Activated CD8-positive, alpha-beta T cell treated with anti-CD3 and anti-CD28 coated beads for 36 hours (primary cell): ENCODE measurements at places on chromosomes 4 and X. TPM values are rescaled to one million over a fixed set of nuclear protein-coding genes. Genes with fewer than 3 reads are reported as not detected.

DNA sequence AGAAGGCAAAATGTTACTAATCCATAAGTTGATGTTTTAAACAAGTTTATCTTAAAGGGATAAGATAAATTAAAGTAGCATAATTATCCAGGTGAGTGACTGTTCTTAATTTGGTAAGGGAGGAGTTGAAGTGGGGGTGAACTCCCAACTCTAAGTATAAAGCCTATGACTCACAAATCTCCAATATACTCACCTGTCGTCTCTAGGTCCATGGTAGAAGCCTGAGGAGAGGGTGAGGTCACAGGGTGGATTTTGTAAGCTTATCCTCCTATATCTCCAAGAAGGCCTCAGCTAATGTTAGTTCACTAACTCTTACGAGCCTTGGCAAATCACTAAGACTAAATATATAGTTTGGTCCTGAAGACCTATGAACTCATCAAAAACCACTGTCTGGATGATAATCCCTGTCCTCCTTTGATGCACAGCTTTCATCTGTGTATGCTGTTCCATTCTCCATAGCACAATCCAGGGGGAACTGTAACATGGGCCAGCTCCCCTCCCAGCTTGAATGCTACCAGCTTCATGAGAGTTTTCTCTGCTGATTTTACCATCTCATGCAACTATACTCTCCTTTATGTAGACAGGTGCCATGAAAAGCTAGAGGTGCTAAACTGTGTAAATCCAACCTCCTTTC, 158.7 kb downstream of the BTC start:
- DNase-seq, result no peak
- H3K4me3 ChIP-seq, result no peak overlapping the region
- peaks cover 13% of the 10 kb centered on the region for H3K27me3 ChIP-seq
- no peaks in the 10 kb centered on the region for H3K36me3 ChIP-seq
- H3K27ac ChIP-seq, result no peak overlapping the region
- H3K4me1 ChIP-seq, result peaks cover 13% of the 10 kb centered on the region

DNA sequence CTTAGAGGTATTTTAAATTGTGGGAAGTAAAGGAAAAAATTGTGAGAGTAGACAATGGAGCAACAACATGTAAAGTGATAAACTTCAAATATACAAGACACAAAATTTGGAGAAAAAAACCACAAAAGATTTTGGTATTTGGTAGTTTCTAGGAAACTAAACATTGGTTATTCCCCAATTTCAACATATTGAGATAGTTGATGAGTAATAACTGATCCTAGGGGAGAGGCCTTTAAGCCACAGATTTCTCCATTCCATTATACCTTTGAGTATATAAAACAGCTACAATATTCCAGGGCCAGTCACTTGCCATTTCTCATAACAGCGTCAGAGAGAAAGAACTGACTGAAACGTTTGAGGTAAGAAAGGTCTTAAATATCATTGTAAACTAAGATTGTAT, at the start of gene FDCSP:
FDCSP (plus strand) TSS at position 301 of the 400 bp plus-strand sequence. CDS start 5,071 bp downstream, outside the sequence.
- no peak within 1 kb of the TSS for H3K4me3 ChIP-seq
- H3K27me3 ChIP-seq, result no peaks in the 10 kb centered on the region
- no peaks in the 10 kb centered on the region for H3K4me1 ChIP-seq
- no peak for DNase-seq
- H3K27ac ChIP-seq, result no peak within 1 kb of the TSS
- H3K36me3 ChIP-seq, result no peaks in the 10 kb centered on the region

Gene CT45A2
- total RNA-seq, result not detected

- peaks cover 6% of the 10 kb centered on the region for H3K27me3 ChIP-seq
- no peak overlapping the region for H3K27ac ChIP-seq
- DNase-seq, result peak; percentile 58
Observed at GRCh38 chr4:121656269-121656641, 40.5 kb downstream of the ANXA5 start.

Gene USP38
- total RNA-seq, result 18.5 TPM

Gene CCDC110
- total RNA-seq, result 0.45 TPM

GRCh38 chr4:111040904-111041303, 418.0 kb upstream of the PITX2 start:
- H3K4me1 ChIP-seq, result no peaks in the 10 kb centered on the region
- H3K27ac ChIP-seq, result no peak overlapping the region
- no peak for DNase-seq
- H3K27me3 ChIP-seq, result no peaks in the 10 kb centered on the region
- no peak overlapping the region for H3K4me3 ChIP-seq

Gene TKTL1
- total RNA-seq, result 1.0 TPM

- H3K4me3 ChIP-seq, result no peak overlapping the region
- H3K36me3 ChIP-seq, result peaks cover 2% of the 10 kb centered on the region
- no peak overlapping the region for H3K27ac ChIP-seq
- H3K27me3 ChIP-seq, result no peaks in the 10 kb centered on the region
- no peaks in the 10 kb centered on the region for H3K4me1 ChIP-seq
- DNase-seq, result no peak
Observed at GRCh38 chrX:57178605-57179004, 41.4 kb upstream of the SPIN2A start.

DNA sequence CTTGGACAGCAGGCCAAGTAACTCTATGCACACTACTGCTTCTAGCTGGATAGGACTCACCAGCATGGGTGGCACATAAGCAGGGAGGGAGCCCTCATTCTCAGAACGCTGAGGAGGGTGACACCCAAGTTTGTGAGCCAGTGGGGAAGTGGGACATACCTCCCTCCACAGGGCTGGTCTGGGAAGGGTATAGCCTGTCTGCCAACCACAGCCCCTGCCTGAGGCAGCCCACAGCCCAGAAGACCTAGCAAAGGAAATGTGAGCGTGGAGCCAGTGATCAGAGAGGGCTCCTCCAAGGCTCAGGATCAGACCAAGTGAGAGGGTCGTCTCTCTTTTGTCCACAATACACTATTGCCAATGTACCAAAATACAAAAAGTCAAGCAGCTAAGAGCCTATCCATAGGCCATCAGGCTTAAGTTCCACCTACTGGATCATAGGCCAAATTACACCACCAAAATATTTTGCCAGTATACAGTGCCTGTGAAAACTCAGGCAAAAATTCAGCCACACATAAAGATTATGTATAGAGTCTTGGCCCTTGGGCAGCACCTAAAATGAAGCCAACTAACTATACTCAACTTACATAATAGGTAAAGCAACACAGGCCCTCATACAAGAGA, 1203.1 kb downstream of the PCDH18 start:
- no peak overlapping the region for H3K27ac ChIP-seq
- no peak overlapping the region for H3K4me3 ChIP-seq
- no peaks in the 10 kb centered on the region for H3K4me1 ChIP-seq

DNA sequence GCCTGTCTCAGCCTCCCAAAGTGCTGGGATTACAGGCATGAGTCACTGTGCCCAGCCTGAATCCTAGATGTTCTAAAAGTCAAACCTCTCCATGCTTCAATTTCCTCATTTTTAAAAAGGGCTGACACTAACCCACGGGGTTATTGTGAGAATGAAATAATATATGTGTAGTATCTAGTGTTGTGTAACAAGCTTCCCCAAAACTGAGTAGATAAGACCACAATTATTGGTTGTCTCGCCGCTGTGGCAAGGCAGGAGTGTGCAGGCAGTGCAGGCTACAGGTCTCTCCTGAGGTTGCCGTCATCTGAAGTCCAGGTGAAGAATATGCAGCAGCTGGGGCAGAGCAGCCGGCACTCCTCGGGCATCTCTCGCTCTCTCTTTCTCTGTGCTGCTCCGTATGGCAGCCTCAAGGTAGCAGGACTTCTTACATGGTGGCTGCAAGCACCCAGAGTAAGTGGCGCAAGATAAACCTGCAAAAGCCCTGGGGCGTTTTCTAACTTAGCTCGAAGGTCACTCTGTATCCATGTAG, 30.9 kb downstream of the RAB33B start:
- DNase-seq, result no peak
- H3K27ac ChIP-seq, result no peak overlapping the region
- H3K27me3 ChIP-seq, result no peaks in the 10 kb centered on the region
- no peaks in the 10 kb centered on the region for H3K4me1 ChIP-seq

Gene RENBP
- 14.3 TPM for total RNA-seq

Gene DCAF12L2
- total RNA-seq, result not detected

DNA sequence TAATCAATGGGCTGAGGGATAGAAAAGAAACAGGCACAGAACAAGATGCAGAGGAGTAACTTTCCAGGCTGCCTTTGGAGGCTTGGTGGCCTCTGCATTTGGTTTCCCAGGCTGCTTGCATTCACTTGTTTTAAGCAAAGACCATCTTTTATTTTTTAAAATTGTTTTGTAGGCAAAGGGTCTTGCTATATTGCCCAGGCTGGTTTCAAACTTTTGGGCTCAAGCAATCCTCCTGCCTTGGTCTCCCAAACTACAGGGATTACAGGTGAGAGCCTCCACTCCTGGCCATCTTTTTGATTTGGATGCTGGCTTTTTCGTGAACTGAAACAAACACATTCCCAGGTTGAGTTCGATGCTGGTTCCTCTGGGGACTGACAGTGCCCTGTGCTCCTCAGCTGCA, 74.1 kb downstream of the SLC9A6 start:
- no peak for DNase-seq
- no peak overlapping the region for H3K4me3 ChIP-seq
- H3K36me3 ChIP-seq, result no peaks in the 10 kb centered on the region
- H3K27me3 ChIP-seq, result no peaks in the 10 kb centered on the region
- no peak overlapping the region for H3K27ac ChIP-seq
- H3K4me1 ChIP-seq, result peaks cover 12% of the 10 kb centered on the region

Gene RAB28
- total RNA-seq, result 12.5 TPM

GRCh38 chr4:127188847-127189246, 443.9 kb upstream of the INTU start:
- no peak for DNase-seq
- H3K27me3 ChIP-seq, result no peaks in the 10 kb centered on the region
- H3K36me3 ChIP-seq, result no peaks in the 10 kb centered on the region

GRCh38 chr4:76059750-76060149, 14.8 kb upstream of the ART3 start:
- peaks cover 32% of the 10 kb centered on the region for H3K27me3 ChIP-seq
- H3K36me3 ChIP-seq, result no peaks in the 10 kb centered on the region
- peaks cover 55% of the 10 kb centered on the region for H3K4me1 ChIP-seq

GRCh38 chr4:158543191-158543590, 21.5 kb downstream of the RXFP1 start:
- no peak overlapping the region for H3K4me3 ChIP-seq
- DNase-seq, result no peak
- peaks cover 4% of the 10 kb centered on the region for H3K27me3 ChIP-seq
- no peaks in the 10 kb centered on the region for H3K4me1 ChIP-seq

DNA sequence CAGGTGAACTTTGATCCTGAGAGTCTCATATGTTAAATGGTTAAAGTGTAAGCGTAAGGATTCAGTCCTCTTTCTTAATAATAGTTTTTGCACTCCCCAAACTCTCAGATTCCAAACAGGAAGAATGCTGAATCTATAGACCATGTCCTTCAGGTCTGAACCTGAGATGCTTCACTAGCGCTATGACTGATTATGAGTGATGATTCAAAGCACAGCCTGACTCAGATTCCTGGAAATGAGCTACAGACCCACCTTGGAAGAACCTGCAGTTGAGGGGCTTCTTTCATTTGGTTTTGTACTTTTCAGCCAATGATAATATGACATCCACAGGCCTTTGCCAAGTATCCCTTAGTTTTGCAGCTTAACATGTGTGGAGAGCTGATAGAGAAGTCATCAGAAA, 1.4 kb downstream of the EDNRA start:
- no peak for DNase-seq
- H3K27ac ChIP-seq, result no peak overlapping the region
- no peaks in the 10 kb centered on the region for H3K36me3 ChIP-seq
- H3K27me3 ChIP-seq, result peaks cover 25% of the 10 kb centered on the region
- no peaks in the 10 kb centered on the region for H3K4me1 ChIP-seq
- H3K4me3 ChIP-seq, result no peak overlapping the region

Gene PAGE5
- total RNA-seq, result not detected
